AG04449 (cell line): ENCODE measurements at places on chromosomes 12 and 14.

DNA sequence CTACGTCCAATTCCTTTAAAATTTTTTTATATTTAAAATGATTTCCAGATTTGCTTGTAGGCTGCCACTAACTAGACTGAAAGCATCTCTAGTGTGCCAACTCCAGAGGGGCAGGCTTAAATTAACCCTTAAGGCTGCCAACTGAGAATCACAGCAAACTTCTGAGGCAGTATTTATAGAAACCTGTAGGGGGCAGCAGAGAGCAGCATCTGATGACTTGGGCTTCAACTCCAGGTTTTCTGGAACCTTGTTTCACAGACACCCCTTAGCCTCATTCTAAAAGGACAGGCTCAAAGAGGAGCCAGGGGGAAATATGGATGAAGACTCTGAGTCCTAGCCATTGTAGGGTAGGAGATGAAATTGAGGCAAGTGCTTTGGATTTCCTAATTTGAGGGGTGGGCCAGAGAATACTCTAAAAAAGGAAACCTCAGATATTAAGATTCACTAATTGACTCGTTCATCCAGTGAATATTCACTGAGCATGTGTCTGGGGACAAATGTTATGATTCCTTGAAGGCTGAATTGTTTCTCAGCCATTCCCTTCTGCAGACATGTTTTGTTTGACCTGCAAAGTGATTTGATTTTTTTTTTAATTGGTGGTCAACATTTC, 63.3 kb upstream of the HSPB8 start:
- no peak for DNase-seq

DNA sequence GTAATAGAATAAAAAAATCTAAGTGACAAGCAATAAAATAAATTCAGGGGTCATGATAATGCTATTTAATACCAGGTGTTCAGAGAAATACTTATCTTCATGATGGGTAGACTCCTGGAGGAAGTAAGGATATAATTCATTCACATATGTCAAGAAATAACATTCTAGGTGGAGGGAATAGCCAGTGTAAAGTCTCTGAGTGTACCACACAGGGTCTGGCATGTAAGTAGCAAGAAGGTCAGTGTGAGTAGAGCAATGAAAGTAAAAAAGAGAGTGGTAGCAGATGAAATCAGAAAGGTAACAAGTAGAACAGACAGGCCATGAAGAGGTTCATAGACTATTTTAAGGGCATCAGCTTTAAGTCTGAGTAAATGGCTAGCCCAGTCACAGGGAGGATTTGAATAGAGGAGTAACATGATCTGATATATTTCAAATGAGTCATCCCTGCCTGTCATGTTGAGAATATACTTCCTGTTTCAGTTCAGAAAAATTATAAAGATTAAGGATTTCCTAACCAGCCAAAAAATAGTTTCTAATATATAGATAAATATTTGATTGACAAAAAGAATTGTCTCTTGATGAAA, 519.9 kb downstream of the C12orf50 start:
- no peak for DNase-seq

GRCh38 chr14:30521899-30522736, 36.8 kb upstream of the G2E3 start:
- no peak for DNase-seq

GRCh38 chr14:34049790-34050189, 98.9 kb upstream of the EGLN3 start:
- no peak for DNase-seq

GRCh38 chr12:56115329-56115728, 1.1 kb upstream of the RPL41 start:
- no peak for DNase-seq

DNA sequence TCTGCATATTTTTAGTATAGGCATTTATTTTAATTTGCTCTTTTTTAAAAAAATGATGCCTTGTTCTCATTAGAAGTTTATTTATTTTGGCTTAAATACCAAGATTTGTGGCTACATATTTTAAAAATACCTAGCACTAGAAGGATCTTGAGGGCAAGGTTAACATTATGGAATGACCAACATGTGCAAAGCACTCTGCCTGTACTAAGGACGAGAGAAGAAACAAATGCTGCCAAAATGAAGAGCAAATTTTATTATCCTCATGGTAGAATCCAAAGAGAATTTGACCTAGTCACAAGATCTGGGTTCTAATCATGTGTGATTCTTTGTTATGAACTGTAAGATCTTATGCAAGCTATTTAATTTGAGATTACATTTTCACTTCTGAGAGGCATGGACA, 2.8 kb downstream of the CAND1 start:
- peak; percentile 14 for DNase-seq

GRCh38 chr12:18139989-18140596, 50.1 kb upstream of the RERGL start:
- no peak for DNase-seq

DNA sequence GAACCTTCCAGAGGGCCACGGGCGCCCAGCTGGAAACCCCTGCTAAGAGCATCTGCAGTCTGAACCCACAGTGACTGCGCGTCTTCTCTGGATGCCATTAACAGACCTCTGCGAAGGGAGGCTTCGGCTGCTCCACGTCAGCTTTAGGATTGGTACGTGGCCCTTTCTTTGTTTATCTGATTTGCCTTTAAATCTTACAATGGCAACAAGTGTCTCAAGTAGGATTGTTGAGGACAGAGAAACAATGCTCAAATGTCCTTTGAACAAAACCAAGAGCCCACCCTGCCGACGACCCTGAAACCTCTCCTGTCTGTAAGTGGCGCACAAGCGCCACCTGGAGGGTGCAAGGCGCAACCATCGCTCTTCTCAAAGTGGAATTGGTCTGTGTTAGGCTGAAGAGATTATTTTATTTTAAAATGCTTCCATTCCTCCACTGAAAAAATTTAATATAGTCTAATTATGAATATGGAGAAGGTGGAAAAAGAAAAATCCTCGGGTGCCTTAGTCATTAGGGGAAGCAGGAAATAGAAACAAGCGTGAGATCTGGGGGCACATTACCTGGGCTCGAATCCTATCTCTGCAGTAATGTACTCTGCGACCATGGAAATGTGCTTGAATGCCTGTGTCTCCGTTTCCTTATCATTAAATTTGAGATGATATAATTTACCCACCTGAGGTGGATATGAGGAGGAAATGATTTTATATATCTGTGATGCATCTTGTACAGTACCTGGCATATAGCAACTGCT, 82.6 kb upstream of the PTPRB start:
- DNase-seq, result peak; percentile 7

DNA sequence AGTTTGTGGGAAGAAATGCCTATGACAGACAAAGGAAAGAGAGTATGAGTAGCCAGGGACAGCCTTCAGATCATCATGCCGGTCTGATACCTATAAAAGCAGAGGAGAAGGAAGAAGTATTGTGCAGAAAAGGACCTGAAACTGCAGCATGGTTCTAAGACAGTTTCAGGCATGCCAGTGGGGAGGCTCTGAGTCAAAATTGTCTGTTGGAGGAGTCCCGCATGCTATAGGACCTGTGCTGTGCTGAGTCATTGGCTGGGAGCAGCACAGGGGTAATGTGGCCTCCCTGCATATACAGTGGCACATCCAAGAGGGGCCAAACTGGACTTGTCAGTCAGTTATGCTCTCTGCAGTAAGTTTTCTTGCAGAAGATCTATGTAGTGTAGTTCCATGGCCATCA, 40.7 kb downstream of the NEUROD4 start:
- DNase-seq, result no peak

- no peak for DNase-seq
These were observed 40.6 kb downstream of the PPP1R13B start for GRCh38 chr14:103806805-103807204.

DNA sequence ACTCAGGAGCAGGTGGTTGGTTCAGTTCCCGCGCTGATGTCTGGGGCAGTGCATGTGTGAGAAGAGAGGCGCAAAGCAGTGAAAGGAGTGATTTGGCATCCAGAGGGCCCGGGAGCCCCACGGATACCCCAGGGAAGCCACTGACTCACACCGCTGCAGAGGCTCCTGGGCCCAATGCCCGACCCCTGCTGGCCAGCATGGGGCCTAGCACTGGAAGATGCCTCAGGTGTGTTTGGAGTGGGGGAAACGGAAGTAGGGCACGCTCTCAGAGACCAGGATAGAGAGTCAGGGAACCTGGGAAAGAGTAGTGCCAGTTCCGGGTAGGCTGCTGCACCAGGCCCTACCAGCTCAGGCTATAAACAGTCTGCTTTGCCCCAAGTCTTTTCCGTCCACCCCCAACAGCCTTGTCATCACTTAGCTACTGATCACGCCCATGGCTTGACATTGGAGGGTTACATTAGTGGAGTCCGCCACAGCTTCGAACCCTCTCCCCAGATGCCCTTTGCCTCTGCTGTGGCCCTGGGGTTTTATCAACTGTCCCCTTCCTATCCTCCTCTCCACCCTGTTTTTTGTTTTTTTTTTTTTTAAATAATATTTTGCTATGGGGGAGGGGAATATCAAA, 9.5 kb upstream of the CSAD start:
- DNase-seq, result no peak

DNA sequence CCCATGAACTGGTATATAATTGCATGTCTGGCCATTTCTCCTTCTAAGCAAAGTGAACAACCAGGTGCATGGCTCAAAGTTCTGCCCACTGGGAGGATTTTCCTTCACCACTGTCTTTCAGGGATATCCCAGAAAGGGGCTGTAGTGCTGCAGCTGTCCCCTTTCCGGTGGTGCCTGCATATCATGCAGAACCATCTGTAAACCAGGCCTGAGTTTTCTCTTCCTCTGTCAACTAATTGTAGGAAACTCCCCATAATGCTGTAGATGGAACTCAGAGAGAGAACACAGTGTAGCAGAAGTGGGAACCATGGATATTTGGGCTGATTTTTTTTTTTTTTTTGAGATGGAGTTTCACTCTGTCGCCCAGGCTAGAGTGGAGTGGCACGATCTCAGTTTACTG, 45.6 kb upstream of the CRY1 start:
- no peak for DNase-seq

DNA sequence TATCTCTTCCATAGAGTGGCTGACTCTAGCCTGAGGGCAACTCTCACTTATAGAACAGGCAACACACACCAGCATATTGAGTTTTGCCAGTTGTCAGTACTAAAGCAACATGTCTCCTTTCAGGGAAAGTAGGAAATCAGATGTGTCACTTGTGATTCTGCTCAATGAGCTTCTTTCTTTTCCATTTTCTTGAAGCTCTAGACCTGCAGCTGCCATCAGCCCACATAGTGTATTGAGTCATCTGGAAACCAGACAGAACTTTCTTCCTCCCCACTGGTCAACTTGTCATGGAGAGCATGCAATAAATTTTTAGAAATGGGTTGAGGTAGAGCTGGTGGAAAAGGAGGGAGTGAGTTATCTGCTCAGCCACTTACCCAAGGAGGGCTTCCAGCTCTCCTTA, 209.0 kb upstream of the PLEKHG7 start:
- no peak for DNase-seq

GRCh38 chr12:8584004-8584403, 28.7 kb downstream of the AICDA start:
- DNase-seq, result no peak

- DNase-seq, result no peak
These were observed 165.2 kb downstream of the BRMS1L start for GRCh38 chr14:35991356-35991755.

- no peak for DNase-seq
These were observed 10.6 kb upstream of the TBPL2 start for GRCh38 chr14:55450987-55451386.

DNA sequence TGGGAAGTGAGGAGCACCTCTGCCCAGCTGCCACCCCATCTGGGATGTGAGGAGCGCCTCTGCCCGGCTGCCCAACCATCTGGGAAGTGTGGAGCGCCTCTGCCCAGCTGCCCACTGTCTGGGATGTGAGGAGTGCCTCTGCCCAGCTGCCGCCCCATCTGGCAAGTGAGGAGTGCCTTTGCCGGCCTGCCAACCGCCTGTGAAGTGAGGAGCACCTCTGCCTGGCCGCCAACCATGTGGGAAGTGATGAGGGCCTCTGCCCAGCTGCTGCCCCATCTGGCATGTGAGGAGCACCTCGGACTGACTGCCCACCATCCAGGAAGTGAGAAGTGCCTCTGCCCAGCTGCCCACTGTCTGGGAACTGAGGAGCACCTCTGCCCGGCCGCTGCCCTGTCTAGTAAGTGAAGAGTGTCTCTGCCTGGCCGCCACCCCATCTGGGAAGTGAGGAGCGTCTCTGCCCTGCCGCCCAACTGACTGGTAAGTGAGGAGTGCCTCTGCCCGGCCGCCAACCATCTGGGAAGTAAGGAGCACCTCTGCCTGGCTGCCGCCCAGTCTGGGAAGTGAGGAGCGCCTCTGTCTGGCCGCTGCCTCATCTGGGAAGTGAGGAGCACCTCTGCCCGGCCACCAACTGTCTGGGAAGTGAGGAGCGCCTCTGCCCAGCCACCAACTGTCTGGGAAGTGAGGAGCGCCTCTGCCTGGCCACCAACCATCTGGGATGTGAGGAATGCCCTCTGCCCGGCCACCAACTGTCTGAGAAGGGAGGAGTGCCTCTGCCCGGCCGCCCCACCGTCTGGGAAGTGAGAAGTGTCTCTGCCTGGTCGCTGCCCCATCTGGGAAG, 22.6 kb downstream of the FAR2 start:
- DNase-seq, result no peak

DNA sequence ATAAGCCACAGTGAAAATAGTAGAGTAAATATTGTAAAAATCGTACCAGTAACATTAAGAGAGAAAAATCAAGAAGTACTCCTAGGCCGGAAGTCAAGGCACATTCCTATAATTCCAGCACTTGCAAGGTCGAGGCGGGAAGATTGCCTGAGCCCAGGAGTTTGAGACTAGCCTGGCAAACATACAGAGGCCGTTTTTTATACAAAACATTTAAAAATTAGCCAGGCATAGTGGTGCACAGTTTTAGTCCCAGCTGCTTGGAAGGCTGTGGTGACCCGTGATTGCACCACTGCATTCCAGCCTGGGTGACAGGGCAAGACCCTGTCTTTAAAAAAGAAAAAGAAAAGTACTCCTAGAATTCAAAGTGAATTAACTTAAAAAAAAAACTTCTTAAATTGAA, 341.8 kb downstream of the C12orf50 start:
- peak; percentile 24 for DNase-seq

DNA sequence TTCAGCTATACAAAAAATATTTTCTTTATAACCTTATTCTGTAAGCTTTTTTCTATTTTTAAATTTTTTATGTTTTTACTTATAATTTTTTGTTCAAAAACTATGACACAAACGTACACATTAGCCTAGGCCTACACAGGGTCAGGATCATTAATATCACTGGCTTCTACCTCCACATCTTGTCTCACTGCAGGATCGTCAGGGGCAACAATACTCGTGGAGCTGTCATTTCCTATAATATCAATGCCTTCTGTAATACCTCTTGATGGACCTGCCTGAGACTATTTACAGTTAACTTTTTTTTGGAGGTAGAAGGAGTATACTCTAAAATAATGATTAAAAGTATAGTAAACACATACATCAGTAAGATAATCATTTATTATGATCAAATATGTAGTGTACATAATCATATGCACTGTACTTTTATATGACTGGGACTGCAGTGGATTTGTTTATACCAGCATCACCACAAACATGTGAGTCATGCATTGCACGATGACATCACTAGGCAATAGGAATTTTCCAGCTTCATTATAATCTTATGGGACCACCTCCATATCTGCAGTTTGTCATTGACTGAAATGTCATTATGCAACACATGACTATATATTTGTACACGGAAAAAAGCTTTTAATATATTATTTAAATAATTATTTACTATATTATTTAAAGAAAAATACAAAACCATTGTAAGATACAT, 18.5 kb upstream of the PMCH start:
- no peak for DNase-seq
